ENCODE measurements at places on chromosomes 4 and X. TPM values are rescaled to one million over a fixed set of nuclear protein-coding genes. Genes with fewer than 3 reads are reported as not detected.

Gene TMEM255A
- total RNA-seq, result 2.1 TPM

Gene HSFX2
- not detected for total RNA-seq

Gene IGSF1
- not detected for total RNA-seq

Gene CNGA1
- 0.55 TPM for total RNA-seq

Gene TLR10
- not detected for total RNA-seq

Gene SPATA18
- under 0.01 TPM for total RNA-seq

Gene CXCL3
- not detected for total RNA-seq

Gene USP53
- total RNA-seq, result 49.0 TPM

Gene CENPI
- 5.6 TPM for total RNA-seq

Gene TRPC5OS
- not detected for total RNA-seq

Gene SLC2A9
- total RNA-seq, result 6.5 TPM

GRCh38 chrX:122220644-122221373 lies 963.3 kb upstream of the GRIA3 start:
- no peak for DNase-seq

DNA sequence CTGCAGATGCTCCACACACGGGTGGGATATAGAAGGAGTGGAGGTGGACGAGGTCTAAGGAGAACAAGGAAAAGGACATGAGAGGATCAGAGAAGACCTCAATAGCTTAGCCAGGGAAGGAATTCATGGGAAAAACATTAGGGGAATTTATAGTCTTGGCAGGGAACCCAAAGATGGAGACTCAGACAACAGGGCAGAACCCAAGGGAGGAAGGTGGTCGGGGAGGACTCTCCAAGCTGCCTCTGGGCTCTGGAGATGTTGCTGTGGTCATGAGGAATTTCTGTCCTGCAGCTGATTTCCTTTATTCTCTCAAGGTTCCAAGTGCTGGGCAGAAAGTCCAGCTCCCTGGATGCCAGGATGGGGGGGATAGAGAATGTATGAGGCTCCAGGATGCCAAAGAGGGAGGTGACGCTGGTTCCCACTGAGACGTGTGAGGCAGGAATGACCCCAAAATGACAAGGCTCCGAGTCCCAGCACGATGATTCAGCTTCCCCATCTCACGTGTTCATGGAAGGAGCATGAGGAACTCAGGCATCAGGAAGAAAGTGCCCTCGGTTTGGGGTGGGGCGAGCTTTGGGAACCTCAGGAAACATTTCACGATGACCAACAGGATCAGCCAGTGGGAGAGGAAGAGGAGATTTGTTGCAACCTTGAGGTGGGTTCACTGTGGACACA lies 57.0 kb upstream of the PPP2R3B start:
- DNase-seq, result no peak

GRCh38 chr4:112519689-112520597 lies 4.0 kb upstream of the NEUROG2 start:
- DNase-seq, result no peak

DNA sequence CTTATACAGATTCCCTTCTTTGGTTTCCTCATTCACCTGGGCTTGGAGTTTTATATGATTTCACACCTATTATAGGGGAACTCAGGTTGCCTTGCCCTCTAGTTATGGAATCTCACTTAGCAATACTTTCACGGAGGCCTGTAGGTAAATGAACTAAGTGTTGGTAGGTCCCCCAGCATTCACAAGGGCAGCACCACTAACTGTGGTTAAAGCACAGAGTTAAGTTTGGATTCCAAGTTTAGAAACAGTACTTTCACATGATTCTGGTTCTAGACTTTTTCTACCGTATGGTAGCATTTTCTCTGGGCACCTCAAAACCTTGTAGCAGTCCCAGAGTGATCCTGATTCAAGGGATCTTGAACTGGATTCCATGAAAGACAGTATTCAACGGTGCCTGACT lies 46.4 kb downstream of the SH2D1A start:
- no peak for DNase-seq

- no peak for DNase-seq
Observed at GRCh38 chr4:150061086-150061776, 17.0 kb upstream of the DCLK2 start.

DNA sequence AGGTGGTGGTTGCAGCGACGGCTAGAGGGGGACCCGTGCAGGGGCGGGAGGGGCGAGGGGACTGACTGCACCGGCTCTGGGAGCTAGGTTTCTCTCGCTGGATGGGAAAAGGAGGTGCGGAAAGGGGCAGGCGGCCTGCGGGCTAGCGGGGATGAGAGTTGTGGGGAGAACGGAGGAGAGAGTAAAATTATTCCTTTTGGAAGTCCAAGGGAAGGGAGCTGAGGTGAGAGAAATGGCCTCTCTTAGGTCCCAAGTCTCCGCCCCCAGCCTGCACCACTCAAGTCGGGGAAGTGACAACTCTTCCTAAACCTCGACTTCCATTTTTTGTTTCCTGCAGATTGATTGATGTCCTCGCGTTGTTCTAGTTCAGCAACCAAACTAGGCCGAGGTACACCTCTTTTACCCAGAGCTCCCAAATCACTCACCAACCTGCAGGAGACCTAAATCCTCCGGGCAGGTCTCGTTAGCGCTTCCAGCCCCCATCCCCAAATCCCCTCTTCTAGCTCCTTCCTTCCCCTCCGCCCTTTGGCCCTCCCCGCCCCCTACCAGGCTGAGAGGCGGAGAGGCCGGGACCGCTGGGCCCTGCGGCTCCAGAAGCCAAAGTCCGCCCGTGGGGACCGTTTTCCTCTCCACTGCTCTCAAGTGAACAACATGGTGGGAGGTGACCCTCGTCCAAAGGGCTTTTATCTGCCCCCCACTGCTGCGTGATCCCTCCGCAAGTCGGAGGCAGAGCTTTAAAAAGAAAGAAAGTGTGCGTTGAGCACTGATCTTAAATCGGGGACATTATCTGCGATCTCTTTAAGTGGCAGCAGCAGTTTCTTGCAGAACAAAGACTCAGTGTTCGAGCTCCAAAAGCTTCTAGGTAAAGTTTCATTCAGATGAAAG lies 7.3 kb downstream of the PITX2 start:
- DNase-seq, result no peak

GRCh38 chr4:187088070-187088799 lies 364.6 kb upstream of the FAT1 start:
- no peak for DNase-seq

DNA sequence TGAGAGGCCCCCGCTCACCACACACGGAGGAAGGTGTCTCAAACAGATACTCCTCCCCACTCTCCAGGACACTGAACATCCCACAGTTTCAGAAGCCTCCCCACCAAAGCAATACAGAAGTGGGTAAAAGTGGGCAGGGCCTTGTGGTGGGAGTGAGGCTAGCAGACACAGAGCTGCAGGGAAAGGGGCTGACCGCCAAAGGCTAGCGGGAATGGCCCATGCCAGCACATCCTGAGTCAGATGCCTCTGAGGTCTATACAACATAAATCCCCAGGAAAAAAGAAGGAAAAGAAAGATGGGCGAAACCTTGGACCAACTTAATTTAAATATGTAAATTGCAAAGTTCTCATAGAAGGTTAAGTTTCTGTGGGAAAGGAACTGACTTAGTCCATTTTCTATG lies 21.9 kb upstream of the ARHGAP10 start:
- DNase-seq, result no peak

GRCh38 chr4:66246643-66247042 lies 576.4 kb upstream of the EPHA5 start:
- no peak for DNase-seq

DNA sequence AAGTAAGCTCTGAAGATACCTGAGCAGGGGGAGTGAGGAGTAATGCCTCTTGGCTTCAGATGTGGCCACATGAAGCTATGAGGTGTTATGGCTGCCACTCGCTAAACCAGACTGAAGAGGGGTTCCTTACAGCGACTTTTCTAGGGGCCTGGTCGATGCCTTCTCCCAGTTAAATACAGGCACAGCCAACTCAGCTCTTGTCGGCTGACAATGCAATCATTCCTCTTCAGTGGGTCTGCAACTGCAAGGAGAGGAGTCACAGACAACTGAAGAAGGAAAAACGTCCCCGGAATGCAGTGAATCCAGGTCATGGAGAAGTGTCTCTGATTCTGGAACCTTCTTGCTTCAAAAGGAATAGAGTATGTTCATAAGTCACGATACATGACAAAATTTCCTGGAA lies 106.4 kb downstream of the RNF150 start:
- DNase-seq, result no peak

DNA sequence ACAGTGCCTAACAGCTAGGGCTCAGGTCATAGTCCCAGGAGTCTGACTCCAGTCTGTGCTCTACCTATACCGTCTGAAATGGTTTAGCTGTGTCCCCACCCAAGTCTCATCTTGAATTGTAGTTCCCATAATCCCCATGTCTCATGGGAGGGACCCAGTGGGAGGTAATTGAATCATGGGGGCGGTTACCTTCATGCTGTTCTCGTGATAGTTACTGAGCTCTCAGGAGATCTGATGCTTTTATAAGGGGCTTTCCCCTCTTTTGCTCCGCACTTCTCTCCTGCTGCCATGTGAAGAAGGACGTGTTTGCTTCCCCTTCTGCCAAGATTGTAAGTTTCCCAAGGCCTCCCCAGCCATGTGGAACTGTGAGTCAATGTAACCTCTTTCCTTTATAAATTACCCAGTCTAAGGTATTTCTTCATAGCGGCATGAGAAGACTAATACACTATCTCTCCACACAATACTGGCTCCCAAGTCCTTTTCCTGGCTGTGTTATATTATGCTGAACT lies 110.8 kb downstream of the AFAP1 start:
- no peak for DNase-seq

DNA sequence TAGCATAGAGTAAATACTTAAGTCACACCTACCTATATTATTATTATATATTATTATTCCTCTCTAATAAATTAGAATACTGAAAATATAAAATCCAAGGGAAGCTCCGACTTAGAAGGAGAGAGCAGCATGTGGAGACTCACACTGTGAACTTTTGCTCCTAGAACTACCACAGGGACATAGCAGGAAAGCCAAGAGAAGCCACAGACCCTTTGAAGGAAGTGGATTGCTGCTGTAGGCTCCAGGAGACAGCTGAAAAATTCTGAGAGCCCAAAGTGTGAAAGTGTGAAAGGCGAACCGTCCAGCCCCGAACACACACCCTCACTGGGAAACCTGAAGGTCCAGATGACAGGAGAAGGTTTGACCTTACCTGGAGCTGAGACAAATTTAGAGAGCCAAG lies 177.0 kb downstream of the FAM13A start:
- no peak for DNase-seq

DNA sequence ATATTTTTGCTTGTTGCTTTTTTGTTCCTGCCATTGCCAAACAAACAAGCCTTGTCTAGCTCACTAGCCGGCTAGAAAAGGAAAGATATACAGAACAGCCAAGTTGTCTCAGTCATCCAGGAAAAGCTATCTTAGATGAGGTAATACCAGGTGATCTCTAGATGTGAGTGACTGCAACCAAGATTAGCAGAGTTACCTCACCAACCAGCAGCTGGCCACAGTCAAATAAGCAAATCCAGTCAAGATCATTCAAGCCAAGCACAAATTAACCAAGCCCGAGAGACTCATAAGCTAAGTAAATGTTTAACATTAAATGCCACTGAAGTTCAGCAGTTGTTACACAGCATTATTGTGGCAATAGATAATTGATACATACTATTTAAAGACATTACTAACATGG lies 108.6 kb downstream of the CENPC start:
- no peak for DNase-seq

GRCh38 chr4:147488556-147488955 lies 7.7 kb downstream of the EDNRA start:
- DNase-seq, result no peak

- DNase-seq, result no peak
Observed at GRCh38 chr4:65508168-65508567, 162.1 kb downstream of the EPHA5 start.

GRCh38 chr4:38785901-38786402 lies 3.2 kb upstream of the TLR10 start:
- DNase-seq, result no peak

DNA sequence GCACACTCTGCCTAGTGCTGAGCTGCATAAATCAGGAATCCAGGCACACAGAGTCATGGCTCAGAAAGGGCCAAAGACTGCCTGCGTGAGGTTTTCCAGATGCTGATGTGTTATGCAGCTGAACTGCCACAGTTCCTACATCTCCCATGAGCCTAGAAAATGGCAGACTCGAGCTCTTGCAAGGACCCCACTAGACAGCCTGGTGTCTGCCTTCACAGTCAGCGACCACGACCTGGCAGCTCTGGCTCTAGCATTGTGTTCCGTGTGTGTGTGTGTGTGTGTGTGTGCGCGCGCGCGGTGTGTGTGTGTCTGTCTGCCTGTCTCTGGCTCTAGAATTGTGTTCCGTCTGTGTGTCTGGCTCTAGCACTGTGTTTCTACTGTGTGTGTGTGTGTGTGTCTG lies 203.6 kb upstream of the AGTR2 start:
- no peak for DNase-seq

- DNase-seq, result no peak
Observed at GRCh38 chrX:41026702-41027078, 58.6 kb upstream of the USP9X start.

GRCh38 chr4:104869831-104870230 lies 276.8 kb upstream of the TET2 start:
- no peak for DNase-seq

DNA sequence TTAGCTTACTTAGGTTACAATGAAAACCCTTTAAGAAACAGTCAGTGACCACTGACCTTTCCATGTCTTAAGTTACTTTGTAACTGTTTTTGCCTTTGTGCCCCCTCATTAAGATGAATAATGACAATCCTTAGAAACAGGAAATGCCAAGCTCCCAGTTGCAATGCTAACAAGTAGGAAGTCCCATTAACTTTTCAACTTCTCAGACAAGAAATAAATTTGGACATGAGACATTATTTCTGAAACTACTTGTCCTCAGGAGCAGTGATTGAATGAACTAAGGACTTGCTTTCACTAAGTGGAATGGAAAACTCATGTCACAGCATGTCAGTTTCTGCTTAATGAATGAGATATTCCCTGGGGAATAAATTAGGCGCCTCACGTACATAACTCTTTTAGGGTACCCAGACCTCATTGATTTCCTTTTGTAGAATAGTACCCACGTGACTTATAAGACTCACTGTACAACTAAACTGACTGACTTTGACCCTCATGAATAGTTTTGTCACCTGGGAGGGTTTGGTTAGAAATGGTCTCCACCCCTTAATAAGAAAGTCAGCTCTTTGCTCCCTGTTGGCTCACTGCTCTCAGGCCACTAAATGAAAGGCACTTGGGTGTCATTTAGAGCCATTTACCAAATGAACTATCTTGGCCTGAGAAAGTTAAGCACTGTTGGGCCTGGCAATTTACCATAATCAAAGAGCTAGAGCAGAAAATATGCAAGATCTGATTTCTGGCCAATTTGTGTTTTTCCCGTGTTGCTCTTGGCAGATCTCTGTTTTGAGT lies 383.9 kb downstream of the RPA4 start:
- no peak for DNase-seq

Data from uterus (tissue), 4 donors.